Hepatocyte (in vitro differentiated cells): ENCODE measurements at places on chromosomes 12 and 14.

- DNase-seq: no peak
- H3K36me3 ChIP-seq: no peaks in the 10 kb centered on the region
- H3K27ac ChIP-seq: no peak overlapping the region
Measured at GRCh38 chr12:115895247-115895646, 382.2 kb downstream of the MED13L start.

DNA sequence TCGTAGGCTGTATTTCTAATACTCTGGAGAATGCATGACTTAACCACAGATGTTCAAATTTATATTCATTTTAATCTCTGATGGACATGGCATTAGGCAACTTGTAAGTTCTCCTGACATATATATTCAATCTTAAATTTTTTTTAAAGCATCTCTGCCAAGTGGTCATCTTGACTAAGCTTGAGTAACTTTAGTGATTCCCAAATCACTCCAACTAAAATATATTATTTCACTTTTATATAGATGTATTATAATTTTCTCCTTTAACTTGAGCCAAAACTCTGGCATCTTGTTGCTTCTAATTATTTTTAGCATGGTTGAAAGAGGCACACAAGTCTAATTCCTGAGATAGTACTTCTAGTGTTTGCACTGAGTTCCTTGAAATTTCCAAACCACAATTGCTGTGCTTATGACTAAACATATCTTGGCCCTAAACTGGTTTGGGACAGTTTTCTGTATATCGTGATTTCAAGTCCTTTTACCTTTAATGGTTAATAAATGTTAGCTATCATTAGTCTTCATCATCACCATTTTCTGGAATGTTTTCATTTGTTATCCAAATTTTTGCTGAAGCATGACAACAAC, 8.4 kb downstream of the LRFN5 start:
- H3K36me3 ChIP-seq: no peaks in the 10 kb centered on the region
- no peak overlapping the region for H3K27ac ChIP-seq
- H3K4me1 ChIP-seq: no peaks in the 10 kb centered on the region
- H3K27me3 ChIP-seq: peaks cover 10% of the 10 kb centered on the region
- no peak for DNase-seq

GRCh38 chr14:20400965-20401593, 12.2 kb downstream of the TEP1 start:
- H3K36me3 ChIP-seq: no peaks in the 10 kb centered on the region
- peak overlapping the region; percentile 89 for H3K27ac ChIP-seq
- peak; percentile 36 for DNase-seq
- no peaks in the 10 kb centered on the region for H3K27me3 ChIP-seq

DNA sequence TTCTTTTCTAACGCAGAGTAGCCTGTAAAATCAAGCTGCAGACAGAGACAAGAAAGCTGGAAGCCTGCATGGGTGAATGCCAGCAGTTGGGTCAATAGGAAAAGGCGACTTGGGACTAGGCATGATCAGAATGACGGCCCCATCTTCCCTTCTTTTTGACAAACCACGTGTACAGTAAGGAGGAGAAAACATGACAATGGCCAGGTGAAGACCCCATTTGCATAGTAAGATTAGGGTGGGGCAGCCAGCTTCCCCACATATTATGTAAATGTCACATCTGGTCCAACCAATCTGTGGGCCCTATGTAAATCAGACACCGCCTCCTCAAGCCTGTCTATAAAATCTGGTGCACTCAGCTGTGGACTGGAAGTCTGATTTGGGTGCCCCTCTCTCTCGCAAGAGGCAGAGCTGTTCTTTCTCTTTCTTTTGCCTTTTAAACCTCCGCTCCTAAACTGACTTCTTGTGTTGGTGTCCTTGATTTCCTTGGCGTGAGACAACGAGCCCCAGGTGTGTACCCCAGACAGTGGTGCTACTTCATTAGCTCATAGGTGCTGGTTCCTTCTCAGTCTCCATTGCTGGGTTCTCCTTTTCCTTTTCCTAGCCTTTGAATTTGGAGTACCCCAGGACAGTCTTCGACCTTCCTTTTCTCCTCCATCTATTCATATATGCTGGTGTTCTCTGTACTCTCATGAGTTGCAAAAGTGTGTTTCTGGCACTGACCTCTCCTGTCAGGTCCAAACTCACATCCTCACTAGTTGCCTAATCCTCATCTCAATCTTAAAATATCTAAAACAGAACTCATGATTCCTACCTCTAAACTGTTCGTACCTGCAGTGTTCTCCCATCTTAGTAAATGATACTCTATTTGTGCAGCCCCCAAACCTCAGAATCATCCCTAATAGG, 9.4 kb upstream of the DHRS7 start:
- no peak overlapping the region for H3K27ac ChIP-seq
- no peak for DNase-seq
- H3K27me3 ChIP-seq: no peaks in the 10 kb centered on the region
- no peaks in the 10 kb centered on the region for H3K4me1 ChIP-seq
- no peak overlapping the region for H3K4me3 ChIP-seq

- no peaks in the 10 kb centered on the region for H3K27me3 ChIP-seq
- H3K27ac ChIP-seq: no peak overlapping the region
- no peak overlapping the region for H3K4me3 ChIP-seq
- peaks cover 31% of the 10 kb centered on the region for H3K4me1 ChIP-seq
- no peak for DNase-seq
Measured at GRCh38 chr14:100438271-100438670, 115.1 kb downstream of the SLC25A47 start.

DNA sequence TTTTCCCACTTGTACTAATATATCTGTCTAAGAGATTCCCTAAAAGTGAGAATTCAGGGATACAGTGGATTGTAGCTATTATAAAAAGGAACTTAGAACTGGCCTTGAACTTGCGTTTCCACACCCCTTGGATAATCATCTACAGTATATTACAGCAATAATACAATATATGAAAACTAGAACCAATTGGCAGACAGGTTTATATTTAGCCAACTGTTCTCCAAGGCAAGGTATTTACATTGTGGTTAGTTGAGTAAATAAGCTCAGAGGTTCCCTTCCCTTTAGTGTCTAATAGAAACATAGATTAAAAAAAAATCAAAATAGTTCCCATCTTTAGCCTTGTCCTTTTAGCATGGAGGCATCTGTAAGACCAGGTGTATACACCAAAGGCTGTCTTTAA, 42.1 kb downstream of the LIMA1 start:
- no peaks in the 10 kb centered on the region for H3K27me3 ChIP-seq
- H3K36me3 ChIP-seq: no peaks in the 10 kb centered on the region
- H3K27ac ChIP-seq: peak overlapping the region; percentile 78

GRCh38 chr12:62434494-62435302, 31.9 kb upstream of the MON2 start:
- no peaks in the 10 kb centered on the region for H3K4me1 ChIP-seq
- H3K27me3 ChIP-seq: peaks cover 28% of the 10 kb centered on the region
- H3K36me3 ChIP-seq: no peaks in the 10 kb centered on the region
- no peak overlapping the region for H3K27ac ChIP-seq

DNA sequence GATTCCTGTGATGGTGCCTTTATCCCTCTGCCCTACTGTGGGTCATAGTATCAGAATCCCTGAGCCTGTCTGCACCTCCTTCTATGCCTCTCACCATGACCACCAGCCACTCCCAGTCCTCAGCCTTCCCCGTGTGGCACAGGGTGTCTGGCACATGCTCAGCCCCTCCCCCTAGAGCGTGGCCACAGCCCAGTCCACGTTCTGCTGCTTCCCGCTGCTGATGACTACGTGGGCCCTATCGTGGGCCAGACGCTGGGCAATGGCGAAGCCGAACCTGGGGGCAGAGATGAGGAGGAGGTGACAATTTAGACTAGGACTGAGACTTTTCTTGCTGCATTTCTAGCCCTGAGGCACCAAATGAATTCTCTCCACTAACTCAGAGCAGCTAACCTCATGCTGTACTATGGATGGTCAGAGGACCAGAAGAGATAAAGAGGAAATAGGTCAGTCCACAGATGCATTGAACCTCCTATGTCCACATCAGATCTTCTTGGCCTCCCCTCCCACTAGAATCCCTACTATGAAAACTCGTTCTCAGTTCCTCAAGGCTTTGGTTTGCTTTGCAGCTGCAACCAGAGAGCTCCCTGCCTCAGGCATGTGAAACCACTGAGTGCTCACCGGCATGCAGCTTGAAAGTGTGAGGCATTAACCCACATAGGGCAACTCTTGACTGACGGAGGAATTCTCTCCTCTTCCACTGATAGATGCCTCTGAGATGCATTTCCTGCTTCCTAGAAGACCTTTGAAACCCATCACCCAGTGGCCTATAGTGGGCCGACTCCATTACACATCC, 126.3 kb upstream of the DHRS4 start:
- no peaks in the 10 kb centered on the region for H3K36me3 ChIP-seq
- no peak for DNase-seq
- no peaks in the 10 kb centered on the region for H3K27me3 ChIP-seq
- H3K4me3 ChIP-seq: no peak overlapping the region
- H3K27ac ChIP-seq: no peak overlapping the region
